ENCODE measurements at places on chromosomes 3 and 15. TPM values are rescaled to one million over a fixed set of nuclear protein-coding genes. Genes with fewer than 3 reads are reported as not detected.

The SAXO2 gene
- 5.9 TPM for total RNA-seq

GRCh38 chr15:71332431-71333004, 217.2 kb downstream of the THSD4 start:
- no peak for DNase-seq

The GOLGA6D gene
- total RNA-seq, result 0.06 TPM

DNA sequence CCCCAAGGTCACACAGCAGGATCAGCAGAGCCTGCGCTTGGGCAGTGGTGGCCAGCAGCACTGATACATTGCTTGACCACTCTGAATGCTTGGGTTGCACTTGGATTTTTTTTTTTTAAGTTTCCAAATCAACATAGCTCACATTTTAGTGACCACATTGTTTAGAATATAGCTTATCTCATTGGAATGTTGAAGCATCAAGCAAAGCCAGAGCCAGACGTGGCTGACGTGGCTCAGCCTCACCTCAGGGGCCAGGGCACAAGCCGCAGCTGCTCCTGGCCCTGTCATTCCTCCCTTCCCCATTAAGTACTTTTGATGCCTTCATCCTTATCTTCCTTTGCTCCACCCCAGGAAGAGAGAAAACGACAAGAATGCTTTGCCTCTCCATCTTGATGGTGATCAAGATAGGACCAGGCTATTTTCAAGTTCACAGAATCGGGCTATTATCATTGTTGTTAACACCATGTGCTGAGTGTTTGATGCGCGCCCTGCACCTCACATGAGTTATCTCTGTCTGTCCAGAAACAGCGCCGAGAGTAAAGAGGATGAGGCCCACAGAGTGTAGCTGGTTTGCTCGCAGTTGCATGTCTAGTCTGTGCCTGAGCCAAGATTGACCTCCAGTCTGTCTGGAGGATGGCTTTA, 75.8 kb downstream of the AAGAB start:
- no peak for DNase-seq

The LCTL gene
- 0.10 TPM for total RNA-seq

GRCh38 chr15:52532427-52532826, 3.7 kb upstream of the MYO5A start:
- DNase-seq, result no peak

DNA sequence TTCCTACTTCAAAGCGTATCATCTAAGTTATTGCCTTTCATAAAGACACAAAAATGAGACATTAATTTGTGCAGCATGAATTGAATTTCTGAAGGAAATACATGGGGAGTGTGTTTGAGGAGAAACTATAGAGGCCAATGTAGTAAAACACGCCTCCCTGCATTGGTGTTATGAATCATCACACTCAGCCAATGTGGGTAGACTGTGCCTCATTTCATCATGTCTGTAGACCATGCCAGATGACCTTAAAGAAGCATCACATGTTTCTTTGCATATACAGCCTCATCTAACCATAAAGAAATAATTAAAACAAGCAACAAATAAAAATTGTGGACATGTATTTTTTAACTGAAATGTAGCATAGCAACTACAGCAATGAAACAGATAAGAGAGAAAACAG, 486.0 kb upstream of the ADAMTS9 start:
- DNase-seq, result no peak

DNA sequence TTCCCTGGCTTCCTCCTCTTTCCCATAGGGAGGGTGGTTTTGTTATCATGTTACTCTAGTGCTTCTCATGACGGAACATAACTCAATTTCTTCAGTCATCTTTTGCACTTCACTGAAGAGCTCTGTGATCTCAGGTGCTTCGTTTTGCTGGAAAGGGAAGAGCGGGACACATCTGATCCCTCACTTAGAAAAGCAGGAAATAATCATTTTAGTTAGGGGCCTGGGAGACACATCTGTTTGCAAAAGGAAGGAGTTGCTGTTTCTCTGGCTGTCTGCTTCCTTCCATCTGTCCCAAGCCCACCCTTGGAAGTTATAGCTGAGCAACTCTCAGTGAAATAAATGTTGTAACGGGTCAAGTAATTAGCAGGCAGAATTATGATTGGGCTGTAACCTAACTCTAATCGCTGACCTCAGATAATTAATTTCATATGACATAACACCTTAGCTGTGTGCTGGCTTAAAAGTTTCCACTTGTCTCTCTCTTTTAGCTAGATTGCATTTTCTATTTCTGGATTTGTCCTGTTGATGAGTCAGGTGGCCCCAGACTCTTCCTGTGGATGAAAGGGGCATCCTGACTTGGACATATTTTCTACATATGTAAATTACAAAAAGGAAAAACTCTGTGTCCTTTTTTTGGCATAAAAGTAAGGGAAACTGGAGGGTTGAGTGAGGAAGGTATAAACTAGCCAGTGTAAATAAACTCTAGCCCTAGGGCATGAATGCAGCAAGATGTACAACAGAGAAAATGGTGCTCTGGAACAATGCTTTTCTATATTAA, 11.0 kb upstream of the FILIP1L start:
- no peak for DNase-seq

DNA sequence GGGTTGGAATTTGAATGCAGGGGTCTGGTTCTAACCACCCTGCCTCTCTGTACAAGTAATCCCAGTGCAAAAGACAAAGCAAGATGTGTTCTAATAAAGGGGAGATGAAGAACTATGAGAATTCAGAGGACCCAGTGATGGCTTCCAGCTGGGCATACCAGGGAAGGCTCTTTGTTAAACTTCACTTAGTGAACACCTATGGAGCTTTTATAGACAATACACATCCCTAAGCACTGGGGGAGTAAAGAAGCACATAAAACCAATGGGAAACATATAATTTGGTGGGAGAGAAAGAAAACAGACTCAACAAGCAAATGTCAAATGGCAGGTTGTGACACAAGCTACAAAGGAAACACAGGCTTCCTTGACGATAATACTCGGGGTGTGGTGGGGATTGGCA, 47.9 kb upstream of the RNU6-1 start:
- DNase-seq, result no peak

- no peak for DNase-seq
These were observed 23.1 kb downstream of the HCN4 start for GRCh38 chr15:73345658-73346057.

GRCh38 chr3:194148383-194148782, 12.4 kb downstream of the HES1 start:
- no peak for DNase-seq

GRCh38 chr15:52797625-52798501, 7.7 kb upstream of the ONECUT1 start:
- DNase-seq, result no peak

Measured in spinal cord (tissue), 10 donors.